ENCODE measurements at places on chromosomes 7 and 10.

DNA sequence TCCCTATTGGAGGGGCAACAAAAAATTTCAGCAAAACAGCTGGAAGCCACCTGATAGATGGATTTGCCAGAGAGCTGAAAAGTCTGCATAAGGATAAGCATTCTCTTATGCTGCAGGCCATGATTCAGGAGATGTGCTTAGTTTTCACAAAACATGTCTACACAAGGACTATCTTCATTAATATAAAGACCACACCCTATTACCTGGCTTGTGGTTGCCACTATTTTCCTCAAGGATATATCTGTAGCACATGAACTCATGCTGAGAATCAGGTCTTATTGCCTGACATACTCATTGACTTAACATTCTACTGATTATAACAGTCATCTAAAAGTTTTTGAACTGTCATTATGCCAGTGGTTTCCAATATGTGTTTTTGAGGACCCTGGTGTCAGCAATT, 7.1 kb upstream of the COL17A1 start:
- DNase-seq, result no peak

DNA sequence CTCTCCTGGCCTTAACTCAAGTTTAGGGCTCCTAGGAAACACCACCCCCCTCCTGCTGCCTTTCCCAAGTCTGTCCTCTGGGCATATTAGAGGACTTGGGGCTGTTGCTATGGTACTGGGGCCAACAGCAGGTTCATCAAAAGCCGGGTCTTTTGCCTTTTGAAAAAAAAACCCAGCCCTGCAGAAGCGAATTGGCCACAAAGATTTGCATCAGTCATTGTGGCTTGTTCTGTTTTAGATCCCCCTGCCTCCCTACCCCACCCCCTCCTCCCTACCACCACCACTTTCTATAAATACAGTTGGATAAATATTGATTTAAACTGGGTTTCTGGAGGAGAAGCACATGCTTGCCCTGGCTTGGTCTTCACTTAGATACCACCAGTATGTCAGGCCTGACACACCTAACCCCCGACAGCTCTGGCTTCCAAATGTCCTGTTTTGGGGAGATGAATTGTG, 7.0 kb downstream of the MXI1 start:
- DNase-seq, result no peak

- DNase-seq, result no peak
Observed at GRCh38 chr7:38855867-38856266, 53.1 kb downstream of the VPS41 start.

DNA sequence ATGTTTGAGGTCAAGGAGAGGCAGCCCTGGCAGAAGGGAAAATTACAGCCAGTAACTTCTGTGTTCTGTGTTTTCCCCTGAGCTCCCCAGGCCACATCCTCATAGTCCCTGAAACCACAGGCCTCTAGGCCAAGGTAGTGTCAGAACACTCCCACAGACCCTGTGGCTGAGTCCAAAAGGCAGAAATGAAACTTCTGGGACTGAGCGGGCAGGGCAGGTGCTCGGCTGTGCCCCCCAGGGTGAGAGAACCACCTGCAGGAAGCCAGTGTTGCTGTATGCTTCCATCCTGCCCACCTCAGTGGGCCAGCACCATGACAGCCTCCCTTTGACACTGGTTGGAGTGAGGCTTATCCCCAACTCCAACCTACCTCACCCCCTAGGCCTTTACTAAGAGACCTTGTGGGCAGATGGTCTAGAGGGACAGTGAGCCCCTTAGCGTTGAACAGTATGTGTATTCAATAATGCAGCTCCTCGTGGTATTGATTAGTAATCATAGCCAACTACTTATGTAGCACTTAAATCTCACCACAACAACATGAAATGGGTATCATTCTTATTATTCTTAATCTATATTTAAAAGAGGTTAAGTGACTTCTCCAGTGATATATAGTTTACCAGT, 30.3 kb downstream of the PIK3CG start:
- no peak for DNase-seq

DNA sequence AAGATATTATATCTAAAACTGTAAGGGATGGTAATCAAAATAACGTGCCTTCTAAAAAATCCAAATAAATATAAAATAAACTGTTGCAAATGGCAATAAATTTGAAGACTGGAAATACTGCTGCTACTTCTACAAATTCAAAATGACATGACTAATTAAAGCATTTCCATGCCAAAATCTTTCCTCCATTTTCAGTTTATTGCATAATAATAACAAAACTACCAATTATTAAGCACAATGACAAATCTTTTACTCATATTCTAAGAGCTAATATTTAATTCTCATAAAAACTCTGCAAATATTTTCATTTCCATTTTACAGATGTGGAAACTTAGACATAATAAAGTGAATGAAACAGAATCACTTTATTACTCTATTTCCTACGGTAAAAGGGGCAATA, 38.8 kb upstream of the NEBL start:
- no peak for DNase-seq

- no peak for DNase-seq
Observed at GRCh38 chr7:5452470-5452899, 28.9 kb upstream of the TNRC18 start.
